ENCODE measurements at places on chromosomes 12 and 14. TPM values are rescaled to one million over a fixed set of nuclear protein-coding genes. Genes with fewer than 3 reads are reported as not detected.

The ACRBP gene
- total RNA-seq, result 0.41 TPM

The WIF1 gene
- not detected for total RNA-seq

DNA sequence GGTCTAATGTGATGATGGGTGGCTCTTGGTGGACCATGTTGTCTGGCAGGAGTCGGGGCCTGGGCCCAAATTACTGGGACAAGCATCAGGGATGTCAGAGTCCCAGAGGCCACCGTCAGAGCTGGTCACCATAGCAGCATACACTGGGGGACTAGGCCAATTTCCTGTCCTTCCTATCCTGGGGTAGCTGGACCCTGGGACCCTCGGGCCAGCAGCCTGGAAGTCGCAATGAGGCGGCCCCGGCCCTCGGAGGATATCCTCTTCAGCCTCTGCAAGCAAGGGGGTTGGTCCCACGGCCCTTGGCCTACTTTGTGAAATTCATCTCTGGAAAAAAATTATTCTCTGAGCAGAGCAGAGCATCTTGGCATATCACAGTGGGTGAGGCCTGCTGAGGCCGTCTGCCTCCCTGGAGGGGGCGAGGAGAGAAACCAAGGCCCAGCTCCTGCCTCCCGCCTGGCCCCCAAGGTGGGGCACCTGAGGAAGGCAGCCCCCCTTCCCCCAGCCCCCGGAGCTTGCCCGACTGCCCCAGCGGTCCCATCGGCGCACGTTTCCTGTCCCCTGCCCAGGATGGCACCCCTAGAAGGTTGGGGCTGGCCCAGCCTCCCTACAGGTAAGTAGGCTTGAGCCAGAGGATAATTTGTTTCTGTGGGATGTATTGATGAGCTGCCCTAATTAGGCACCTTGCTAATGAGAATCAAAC is 135.0 kb upstream of the MYL2 start:
- H3K36me3 ChIP-seq, result no peaks in the 10 kb centered on the region
- DNase-seq, result no peak
- no peak overlapping the region for H3K4me3 ChIP-seq
- H3K27me3 ChIP-seq, result peaks cover 5% of the 10 kb centered on the region
- no peak overlapping the region for H3K27ac ChIP-seq
- no peaks in the 10 kb centered on the region for H3K4me1 ChIP-seq

- no peaks in the 10 kb centered on the region for H3K36me3 ChIP-seq
- H3K27ac ChIP-seq, result peak overlapping the region; percentile 30
- no peaks in the 10 kb centered on the region for H3K27me3 ChIP-seq
- H3K4me1 ChIP-seq, result peaks cover 68% of the 10 kb centered on the region
These were observed 1.9 kb downstream of the TOGARAM1 start for GRCh38 chr14:44963775-44964380.

DNA sequence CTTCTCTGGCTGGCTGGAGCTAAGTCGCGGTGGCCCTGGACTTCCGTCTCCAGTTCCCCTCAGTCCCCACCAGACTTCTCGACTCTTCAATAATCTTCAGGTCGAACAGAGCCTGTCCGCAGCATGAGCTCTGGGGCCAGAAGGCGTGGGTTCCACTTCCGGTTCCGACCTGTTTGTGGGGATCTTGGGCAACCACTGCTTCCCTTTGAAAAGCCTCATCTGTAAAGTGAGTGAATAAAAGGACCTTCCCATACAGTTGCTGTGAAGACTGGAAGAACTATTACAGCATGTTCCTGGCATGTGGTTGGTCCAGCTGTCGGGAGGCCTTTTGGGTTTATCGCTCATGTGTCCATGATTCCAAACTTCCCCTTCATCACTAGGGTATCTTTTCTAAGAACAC is 19.4 kb downstream of the ADGRD1 start:
- H3K4me1 ChIP-seq, result no peaks in the 10 kb centered on the region
- no peak overlapping the region for H3K27ac ChIP-seq
- H3K36me3 ChIP-seq, result no peaks in the 10 kb centered on the region
- peaks cover 2% of the 10 kb centered on the region for H3K27me3 ChIP-seq
- no peak overlapping the region for H3K4me3 ChIP-seq

GRCh38 chr12:27936196-27936595 is 36.3 kb downstream of the PTHLH start:
- no peaks in the 10 kb centered on the region for H3K27me3 ChIP-seq
- H3K4me1 ChIP-seq, result no peaks in the 10 kb centered on the region
- H3K36me3 ChIP-seq, result no peaks in the 10 kb centered on the region
- no peak overlapping the region for H3K27ac ChIP-seq
- no peak for DNase-seq

DNA sequence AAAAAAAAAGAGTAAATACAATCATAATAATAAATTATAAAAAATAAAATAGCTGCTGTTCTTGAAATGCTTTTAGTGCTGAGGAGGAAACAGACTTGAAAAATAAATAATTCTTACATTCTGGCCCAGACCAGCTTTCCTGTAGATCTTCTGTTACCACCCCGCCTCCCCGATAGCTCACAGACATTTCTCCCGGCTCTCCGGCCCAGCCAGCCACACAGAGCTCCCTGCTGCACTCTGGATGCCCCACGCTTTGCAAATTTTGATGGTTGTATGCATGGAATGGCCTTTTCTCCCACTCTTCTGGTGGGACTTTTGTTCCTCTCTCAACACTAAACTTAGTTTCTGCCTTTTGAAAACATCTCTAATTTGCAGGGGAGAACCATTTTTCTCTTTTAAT is 249.3 kb downstream of the ATP23 start:
- no peaks in the 10 kb centered on the region for H3K4me1 ChIP-seq
- no peak overlapping the region for H3K4me3 ChIP-seq
- no peak for DNase-seq
- H3K27ac ChIP-seq, result no peak overlapping the region

GRCh38 chr14:75379246-75379929 is 48.4 kb upstream of the JDP2 start:
- peaks cover 4% of the 10 kb centered on the region for H3K36me3 ChIP-seq
- peaks cover 5% of the 10 kb centered on the region for H3K4me1 ChIP-seq
- H3K4me3 ChIP-seq, result no peak overlapping the region
- peaks cover 22% of the 10 kb centered on the region for H3K27me3 ChIP-seq
- DNase-seq, result no peak

All from chondrocyte (in vitro differentiated cells).